Retina (tissue), 1 donor: ENCODE measurements at places on chromosomes 12 and 14.

DNA sequence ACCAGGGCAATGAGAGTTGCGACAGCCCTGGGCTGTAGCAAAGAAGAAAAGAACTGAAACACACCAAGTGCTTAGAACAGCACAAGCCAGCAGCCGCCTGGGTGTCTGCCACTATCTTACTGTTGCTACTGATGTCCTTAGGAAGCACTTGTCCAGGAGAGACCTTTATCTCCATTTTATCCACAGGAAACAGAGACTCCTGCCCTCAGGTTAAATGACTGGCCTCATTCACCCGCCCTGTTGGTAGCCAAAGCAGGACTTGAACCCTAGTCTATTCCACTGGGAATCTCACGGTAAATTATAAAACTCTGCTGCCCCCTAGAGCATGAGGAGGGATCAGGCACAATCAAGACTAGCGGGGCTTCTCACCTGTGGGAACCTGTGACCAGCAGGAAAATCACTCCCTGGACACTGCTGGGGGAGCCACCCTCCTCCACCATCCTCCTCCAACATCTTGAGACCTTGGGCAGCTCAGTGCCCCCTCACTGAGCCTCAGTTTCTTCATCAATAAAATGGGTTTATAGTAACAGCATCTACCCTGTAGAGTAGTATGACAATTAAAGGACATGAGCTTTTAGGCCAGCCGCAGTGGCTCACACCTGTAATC, 20.5 kb upstream of the TESC start:
- DNase-seq: peak; percentile 50

GRCh38 chr14:81465507-81466228, 65.5 kb upstream of the STON2 start:
- DNase-seq: no peak

DNA sequence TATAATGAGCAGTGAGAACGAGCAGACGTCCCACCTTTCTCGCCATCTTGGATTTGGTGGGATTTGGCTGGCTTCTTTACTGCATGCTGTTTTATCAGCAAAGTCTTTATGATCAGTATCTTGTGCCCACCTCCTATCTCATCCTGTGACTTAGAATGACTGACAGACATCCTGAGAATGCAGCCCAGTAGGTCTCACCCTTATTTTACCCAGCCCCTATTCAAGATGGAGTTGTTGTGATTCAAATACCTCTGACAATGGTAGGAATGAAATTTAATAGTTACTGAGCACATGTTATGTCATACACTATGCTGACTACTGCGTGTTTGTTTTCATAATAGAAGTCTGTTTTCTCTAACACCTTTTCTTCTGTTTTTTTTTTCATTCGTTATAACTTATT, 1.9 kb downstream of the TMTC3 start:
- no peak for DNase-seq

DNA sequence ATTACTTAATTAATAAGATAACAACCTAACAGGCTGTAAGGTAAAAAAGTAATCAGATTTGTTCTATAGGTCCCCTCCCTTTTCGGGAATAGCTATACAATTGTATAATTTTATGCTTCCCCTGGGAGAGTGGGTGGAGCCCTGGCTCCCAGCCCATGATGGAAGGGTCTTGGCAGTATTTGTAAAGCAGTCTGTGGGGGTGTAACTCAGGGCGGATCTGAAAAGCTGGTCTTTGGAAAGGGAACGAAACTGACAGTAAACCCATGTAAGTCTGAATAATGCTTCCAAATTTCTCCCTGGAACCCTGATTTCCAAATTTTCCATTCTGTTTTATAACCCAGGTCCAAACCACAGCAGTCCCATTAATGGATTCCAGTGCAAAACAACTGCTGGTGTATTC, 110.4 kb downstream of the DAD1 start:
- DNase-seq: no peak

DNA sequence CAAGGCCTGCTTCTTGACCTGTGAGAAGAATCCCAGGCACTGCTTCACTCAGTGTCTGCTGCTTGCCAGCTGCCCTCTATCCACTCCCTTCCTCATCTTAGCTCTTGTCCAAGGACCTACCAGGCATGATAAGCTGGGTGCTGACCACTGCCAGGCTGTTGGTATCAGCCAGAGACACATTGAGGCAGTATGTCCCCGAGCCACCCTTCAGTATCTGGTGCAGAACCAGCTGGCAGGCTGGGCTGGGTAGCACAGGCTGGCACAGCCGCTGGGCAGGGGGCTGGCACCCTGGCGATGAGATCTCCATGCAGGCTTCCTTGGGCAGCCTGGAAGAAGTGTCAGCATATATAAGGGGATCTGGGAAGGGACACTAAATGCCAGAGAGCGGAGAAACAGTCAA, 10.5 kb downstream of the PMEL start:
- DNase-seq: no peak

DNA sequence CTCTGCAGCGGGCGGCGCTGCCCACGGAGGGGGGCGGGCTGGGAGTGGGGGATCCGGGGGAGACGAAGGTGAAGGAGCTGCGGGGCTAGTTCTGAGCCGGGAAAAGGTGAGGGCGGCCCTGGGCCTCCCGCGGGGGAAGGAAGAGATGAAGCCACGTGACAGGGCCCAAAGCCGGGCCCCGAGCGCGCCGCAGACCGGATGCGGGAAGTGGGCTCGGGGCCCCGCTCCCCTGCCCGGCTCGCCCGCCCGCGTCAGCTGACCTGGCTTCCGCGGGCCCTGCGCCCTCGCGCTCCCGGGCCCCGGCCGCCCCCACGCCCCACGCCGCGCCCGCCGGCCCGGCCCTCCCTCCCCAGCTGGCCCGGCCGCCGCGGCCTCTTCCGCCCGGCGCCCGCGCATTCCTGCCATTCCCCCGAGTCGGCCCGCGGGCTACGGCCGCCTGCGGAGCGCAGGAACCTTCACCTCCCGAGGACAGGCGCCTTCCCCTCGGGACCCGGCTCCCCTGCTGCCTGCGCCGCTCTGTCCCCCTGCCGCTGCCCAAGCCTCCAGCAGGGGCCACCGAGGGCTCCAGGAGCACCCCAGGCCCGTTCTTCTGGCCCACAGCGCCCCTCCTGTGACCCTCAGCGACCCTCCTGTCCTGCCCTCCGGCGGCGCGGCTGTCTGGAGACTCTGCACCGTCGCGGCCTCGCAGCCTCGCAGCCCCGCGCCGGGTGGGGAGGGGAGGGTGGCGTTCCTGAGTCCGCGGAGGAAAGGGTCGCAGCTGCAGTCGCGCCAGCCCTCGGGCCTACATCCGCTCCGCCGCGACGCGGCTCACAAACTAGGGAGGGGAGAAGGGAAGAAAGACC, 20.4 kb downstream of the NINJ2 start:
- peak; percentile 84 for DNase-seq

GRCh38 chr12:55934773-55935172, 3.8 kb downstream of the DGKA start:
- DNase-seq: no peak

DNA sequence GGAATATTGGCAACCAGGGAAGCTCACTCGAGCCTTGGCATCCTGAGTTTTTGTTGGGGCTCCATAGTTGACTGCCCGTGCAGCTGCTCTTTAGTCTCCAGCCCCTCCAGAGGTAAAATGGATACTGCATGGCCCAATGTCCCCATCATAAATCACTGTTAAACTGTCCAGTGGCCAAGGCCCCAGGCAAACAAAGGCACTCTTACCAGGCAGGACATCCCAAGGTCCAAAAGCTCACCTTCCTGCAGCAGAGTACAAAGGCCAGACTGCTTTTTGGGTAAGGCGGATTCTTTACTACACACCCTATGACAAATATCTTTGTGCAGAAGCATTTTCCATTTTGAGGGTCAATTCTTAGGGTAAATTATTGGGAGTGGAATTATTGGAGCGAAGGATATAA, 81.1 kb downstream of the GPATCH2L start:
- no peak for DNase-seq

GRCh38 chr12:111085096-111085495, 164.7 kb upstream of the MYL2 start:
- DNase-seq: no peak

GRCh38 chr14:106268013-106268727, 741.8 kb downstream of the TMEM121 start:
- DNase-seq: no peak

- DNase-seq: no peak
Measured at GRCh38 chr12:89690925-89691324, 17.7 kb downstream of the ATP2B1 start.

DNA sequence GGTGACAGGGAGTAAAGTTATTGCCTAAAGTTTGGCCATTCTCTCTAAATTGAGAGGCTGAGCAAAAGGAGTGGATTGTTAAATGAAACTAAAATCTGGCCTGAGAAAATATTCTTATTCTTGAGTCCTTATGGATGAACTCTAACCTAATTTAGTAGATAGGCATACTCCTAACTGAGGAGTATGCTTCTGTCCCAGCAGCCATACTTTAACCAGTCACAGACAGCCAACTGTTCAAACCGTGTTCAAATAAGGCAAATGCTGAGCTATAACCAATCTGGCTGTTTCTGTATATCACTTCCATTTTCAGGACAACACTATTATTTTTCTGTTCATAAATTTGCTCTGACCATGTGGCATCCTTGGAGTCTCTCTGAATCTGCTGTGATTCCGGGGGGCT, 75.9 kb upstream of the RERGL start:
- no peak for DNase-seq

DNA sequence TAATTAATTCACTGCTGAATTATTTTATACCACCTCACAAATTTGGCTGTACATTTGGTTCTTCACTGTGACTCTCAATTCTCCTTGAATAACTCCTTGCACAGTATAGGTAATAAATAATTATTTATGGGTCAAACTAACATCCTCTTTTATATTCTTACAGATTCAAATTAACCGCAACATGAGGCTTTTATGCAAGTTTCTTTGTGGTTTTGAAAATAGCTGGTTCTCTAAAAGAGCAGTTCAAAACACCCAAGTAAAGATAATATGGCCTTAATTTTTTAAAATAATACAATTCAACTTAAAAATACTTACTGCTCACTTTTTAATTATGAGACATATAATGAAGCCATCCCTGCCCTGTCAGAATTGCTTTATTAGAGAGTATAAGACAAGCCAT, 12.9 kb upstream of the TRIM9 start:
- DNase-seq: no peak
